Hepatocyte (in vitro differentiated cells): ENCODE measurements at places on chromosomes 7 and 10. TPM values are rescaled to one million over a fixed set of nuclear protein-coding genes. Genes with fewer than 3 reads are reported as not detected.
A peak's percentile ranks its signal among the peaks of the same experiment; 100 is the strongest.

DNA sequence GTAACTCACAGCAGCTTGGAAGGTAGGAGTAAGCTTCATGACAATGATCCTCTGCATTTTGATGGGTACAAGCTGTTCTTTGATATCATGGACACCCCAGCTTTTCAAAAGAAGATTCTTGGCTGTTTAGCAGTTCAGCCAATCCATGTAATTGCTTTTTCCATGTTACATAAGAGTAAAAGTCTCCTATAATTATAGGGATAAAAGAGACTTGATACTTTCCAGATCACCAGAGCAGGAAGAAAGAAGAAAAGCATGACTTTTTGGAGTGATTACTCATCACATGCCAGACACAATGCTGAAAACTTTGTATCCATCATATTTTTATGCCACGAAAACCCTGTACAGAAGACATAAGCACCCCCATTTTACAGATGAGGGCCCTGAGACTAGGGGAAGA, 1049.7 kb downstream of the NRG3 start:
- DNase-seq = no peak

DNA sequence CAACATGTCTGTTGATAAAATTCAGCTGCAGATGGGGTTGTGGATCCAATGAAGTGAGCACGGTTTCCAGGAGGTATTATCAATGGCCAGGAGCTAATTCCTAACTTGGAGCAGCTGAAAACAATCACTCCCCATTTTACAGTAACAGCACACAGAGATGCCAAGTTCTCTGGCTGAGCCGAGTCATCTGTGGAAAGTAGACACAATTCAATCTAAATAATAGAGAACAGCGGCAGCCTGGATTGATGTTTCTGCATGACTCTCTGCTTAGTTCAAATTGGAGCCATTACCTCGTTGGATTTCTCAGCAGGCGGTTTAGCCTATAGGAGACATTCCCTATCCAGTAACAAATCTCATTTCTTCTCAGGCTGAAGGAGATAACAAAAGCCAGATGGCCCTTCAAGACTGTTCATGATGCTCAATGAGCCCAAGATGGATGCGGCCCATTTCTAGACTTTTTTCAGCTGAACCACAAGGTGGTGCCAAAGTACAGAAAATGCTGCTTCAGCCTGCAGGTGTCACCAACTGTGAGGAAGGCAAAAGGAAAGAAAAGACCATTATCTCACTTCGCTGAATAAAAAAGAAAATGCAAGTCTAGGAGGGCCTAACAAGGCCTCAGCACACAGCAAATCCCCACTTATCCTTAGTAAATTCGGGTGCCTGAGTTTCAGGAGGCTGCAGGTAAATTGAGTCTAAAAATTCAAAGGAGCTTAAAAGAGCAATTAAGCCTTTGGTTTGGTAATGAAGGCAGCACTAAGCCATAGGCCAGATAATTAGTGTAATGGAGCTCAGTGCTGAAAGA, 83.7 kb downstream of the SLC16A9 start:
- peak; percentile 83 for DNase-seq

DNA sequence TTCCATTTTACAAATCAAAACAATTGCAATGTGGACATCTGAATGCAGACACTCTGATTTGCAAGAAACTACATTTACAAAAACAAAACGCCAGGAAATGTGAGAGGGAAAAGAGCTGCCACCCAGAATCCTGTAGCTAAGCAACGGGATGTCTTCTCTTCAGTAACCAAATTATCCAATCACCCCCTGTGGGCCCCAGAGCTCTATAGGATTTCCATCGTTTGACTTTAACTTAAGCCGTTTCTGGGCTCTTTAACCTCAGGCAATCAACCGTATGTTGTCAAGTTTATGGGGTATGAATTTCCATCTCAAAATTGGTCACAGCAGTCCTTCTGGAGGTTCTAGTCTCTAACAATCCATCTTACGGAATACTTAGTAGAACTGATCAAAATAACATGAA, 240.5 kb downstream of the ETV1 start:
- DNase-seq = no peak

- peak; percentile 30 for DNase-seq
Observed at GRCh38 chr7:115782696-115783490, 247.7 kb downstream of the TFEC start.

DNA sequence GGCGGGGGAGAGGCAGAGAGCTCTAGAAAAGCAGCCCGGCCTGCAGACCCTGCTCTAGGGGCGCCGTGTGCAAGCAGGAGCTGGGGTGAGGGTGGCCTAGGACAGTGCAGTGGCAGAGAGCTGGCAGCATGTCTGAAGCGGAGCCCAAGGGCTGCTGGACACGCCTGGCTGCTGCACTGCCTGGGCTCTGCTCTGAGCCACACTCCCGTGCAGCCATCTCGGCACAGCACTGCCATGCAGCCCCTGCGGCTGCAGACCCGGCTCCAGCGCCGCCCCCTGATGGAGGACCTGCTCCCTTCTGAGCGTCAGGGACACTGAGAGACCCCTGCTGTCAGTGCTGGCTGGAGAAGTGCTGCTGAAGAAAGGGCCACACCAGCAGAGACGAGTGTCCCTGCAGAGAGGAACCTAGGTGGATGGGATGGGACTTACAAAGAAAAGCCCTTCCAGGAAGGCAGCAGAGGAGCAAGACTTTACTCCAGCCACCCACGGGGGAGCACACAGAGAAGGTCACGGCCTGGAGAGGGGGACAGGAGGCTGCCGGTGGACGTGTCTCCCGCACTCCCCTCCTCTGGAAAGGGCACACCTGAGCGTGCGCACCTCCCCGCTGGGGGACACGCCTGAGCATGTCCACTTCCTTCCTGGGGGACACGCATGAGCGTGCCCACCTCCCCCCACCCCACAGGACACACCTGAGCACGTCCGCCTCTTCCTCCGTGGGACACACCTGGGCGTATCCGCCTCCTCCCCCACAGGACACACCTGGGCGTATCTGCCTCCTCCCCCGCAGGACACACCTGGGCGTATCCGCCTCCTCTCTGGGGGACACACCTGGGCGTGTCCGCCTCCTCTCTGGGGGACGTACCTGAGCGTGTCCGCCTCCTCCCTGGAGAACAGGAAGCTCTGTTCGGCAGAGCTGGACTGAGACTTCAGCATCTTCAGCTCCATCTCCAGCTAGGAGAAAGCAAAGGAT, 252.9 kb downstream of the MAD1L1 start:
- DNase-seq = no peak

IL6 gene
- 3.4 and 3.5 TPM in 2 replicates for polyA plus RNA-seq
